ENCODE measurements at places on chromosomes 16 and 17.

DNA sequence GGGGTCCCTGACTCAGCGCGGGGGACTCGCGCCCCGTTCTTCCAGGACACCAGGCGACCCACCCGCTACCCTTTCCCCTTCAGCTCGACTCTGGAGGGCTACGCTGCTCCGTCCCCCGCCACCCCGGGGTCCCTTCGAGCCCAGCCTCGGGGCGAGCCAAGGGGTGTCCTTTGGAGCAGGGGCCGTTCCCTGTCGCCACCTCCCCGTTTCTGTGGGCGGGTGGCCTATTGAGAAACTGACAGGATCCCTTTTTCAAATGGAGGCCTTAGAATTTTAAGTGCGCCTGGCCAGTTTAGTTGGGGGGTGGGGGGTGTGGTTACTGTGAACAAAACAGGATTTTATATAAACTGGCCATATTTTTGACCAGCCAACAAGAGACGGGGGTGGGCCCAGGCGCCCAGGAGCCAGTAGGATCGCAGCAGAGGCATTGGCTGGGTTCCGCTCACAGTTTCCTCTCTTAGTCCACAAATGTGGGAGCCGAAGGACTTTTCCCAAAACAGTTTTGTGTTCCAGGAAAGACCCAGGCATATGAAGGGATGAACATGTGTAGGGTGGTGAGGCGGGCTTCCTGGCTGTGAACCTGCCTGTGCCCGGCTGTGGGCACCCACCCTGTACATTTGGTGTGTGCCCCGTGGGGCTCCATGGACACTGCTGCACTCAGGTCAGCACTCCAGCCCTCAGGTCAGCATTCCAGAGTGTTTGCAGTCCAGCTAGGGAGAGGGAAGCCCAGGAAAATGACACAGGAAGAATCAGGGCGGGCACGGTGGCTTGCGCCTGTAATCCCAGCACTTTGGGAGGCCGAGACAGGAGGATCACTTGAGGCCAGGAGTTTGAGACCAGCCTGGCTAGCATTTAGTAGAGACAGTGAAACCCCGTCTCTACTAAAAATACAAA lies 722 bp upstream of the TIMP2 start:
- no peak for DNase-seq

DNA sequence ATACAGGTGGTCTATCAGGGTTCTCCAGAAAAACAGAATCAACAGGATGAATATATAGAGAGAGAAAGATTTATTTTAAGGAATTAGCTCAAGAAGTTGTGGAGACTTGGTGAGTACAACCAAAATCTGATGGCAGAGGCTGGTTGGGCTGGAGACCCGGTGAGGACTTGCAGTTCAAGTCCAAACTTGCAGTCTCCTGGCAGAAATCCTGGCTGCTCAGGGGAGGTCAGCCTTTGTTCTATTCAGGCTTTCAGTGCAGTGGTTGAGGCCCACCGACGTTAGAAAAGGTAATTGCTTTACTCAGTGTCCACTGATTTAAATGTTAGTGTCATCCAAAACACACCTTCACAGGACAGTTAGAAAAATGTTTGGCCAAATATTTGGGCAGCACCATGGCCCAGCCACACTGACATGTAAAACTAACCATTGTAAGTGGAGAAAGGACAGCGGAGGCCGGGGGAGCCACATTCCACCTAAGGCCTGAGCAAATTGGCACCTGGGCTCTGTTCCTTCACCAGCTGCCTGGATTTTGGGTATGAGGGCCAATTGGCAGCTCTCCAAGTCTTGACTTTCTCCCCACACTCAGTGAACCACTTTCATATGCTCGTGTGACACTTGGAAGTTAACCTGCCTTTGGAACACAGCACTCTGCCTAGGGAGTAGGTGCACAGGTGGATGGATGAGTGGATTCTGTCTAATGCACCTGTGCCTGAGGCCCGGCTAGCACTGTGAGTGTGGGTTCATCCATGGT lies 54.7 kb downstream of the CACNG5 start:
- no peak for DNase-seq

- DNase-seq, result no peak
These were observed 256.9 kb upstream of the SALL1 start for GRCh38 chr16:51407921-51408320.

- DNase-seq, result no peak
These were observed 171.5 kb downstream of the IRF8 start for GRCh38 chr16:86070484-86070883.

DNA sequence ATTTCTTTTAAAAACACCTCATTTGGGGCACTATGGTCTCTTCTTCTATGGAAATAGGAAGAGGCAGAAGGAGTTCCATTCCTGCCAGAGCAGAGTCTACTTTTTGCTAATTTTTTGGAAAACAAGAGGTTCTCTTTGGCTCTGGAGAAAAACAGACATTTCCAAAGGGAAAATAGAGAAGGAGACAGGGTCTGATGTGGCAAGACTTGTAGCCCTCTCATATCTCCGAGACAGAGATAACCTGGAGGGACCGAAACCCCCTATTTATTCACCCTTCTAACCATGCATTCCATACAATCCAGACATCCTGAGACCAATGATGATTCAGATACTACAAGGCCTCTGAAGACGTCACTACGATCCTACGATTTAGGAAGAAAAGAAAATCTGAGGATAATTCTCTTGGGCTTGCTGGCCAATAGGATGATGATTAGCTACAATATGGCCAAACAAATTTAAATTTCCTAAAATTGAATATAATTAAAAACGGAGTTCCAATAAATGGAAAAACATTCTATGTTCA lies 70.2 kb downstream of the HIC1 start:
- no peak for DNase-seq

DNA sequence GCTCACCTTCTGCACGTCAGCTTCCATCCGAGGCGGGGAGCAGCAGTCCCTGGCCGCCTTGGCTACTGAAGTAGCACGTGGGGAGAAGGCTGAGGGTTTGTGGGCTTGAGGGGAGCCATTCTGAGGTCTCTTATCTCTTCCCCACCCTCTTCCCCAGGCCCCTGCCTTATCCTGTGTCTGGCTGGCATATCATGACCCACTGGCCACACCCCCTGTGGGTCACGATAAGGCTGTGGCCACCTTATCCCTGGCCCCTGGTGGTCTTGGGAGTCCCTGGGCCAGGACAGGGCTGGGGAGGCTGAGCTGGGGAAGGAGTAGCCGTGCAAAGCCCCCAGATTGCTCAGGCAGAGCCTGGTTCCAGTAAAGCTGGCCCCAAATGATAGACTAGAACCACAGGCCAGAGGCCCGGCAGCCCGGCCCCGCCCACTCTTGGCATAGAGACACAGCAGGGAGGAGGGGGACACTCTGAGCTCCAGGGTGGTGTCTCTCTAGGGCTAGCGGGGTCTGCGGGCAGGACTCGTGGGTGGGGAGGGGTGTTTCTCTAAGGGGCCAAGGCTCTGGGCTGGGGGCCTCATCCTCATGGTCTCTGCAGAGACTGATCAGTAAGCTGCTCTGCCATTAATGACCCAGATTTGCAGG lies 7.6 kb downstream of the SPNS2 start:
- no peak for DNase-seq

DNA sequence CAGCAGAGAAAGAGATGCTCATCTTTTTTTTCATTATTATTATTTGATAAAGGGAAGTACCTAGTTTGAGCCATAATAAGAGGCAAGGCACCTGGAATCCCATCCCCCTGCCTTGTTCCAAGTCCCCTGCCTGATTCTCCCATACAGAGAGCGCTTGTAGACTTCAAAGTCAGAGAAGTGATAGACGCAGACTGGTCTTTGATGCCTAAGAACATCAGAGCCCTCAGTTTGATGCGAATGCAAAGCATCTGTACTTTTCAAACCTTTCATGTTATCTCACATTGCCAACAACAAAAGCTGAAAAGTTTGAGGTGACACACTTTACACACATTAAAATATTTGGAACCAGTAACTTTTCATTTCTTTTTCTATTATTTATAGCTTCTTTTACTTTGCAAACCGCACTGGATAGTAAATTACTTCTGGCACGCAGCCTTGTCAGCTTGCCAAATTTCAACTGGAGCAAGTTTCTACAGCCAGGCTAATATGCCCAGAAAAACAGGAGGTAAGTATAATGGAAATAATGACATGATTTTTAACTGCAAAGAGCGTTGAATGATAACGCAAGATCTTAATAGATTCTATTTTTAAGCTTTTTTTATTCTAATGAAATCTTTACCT lies 5.9 kb upstream of the UTP6 start:
- DNase-seq, result no peak

DNA sequence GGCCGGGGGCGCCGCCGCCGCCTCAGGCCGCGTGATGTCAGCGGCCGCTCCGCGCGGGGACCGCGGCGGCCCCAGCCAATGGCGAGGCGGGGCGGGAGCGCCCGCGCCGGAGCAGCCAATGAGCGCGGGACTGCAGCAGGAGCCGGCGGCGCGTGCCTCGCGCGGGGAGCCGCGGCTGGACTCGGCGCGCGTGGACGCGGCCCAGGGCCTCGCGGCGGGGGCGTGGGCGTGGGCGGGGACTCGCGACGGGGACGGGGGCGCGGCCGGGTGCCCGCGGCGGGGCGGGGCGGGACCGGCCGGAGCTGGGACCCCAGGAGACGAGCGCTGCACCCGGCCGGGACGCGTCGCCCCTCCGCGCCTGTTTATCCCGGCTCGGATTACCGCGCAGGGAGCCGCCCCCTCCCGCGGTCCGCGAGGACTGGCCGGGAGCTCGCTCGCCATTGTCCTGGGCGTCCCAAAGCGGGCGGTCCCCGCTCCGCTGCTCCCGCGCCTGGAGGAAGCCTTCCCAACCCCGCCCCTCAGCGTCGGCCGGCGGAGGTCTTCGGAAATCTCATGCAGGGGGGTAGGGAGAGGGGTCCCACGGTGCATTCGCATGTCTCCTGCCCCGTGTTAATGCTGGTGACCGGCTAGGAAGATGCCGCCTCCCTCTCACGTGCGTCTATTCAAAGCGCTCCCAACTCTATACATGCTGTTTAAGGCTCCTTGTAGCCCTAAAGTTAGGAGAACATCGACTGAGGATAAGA lies at the start of gene RNF157:
Gene RNF157, minus strand, starts transcription at position 33 of the 743 bp plus-strand sequence. CDS start 253 bp downstream, outside the sequence.
- DNase-seq, result peak; percentile 64
